ENCODE measurements at places on chromosomes 12 and 14. TPM values are rescaled to one million over a fixed set of nuclear protein-coding genes. Genes with fewer than 3 reads are reported as not detected.

The SRRM4 gene
- total RNA-seq = 11.5 TPM

The KRT6C gene
- not detected for total RNA-seq

The FAM161B gene
- total RNA-seq = 20.3 TPM

The SLIRP gene
- 96.7 TPM for total RNA-seq

The KRT3 gene
- 0.23 TPM for total RNA-seq

Measured in diencephalon (tissue), 1 donor.